ENCODE measurements at places on chromosomes 2 and 18.

DNA sequence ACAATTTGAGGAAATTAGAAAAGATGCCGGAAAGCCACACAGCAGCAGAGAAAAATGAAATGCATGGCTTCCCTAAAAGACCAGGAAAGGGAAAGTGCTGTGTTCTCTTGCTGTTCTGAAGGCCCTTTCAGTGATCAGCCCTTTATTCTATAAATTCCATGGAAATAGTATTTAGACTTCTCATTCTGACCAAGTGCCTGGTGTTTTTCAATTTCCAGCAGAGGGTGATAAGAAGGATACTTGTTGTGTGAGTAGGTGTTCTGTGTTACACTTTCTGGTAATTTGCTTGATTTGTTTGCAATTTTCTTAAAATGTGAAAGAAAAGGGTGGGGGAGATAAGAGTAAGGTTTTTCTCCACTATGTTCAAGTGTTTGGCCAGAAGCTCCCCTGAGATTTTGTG, 504.5 kb downstream of the IRS1 start:
- DNase-seq = no peak

GRCh38 chr2:177733322-177733855, 339.2 kb downstream of the PDE11A start:
- DNase-seq = no peak

GRCh38 chr18:60413944-60414547, 41.5 kb upstream of the MC4R start:
- no peak for DNase-seq

GRCh38 chr2:54894467-54894866, 155.8 kb downstream of the RTN4 start:
- no peak for DNase-seq

- DNase-seq = no peak
Observed at GRCh38 chr2:145919477-145919876, 1399.6 kb upstream of the ZEB2 start.

- no peak for DNase-seq
Observed at GRCh38 chr18:76430636-76431035, 64.4 kb downstream of the ZNF516 start.

GRCh38 chr18:4888251-4889040, 308.6 kb downstream of the AKAIN1 start:
- DNase-seq = no peak

GRCh38 chr2:76169276-76170008, 458.7 kb upstream of the GCFC2 start:
- no peak for DNase-seq

DNA sequence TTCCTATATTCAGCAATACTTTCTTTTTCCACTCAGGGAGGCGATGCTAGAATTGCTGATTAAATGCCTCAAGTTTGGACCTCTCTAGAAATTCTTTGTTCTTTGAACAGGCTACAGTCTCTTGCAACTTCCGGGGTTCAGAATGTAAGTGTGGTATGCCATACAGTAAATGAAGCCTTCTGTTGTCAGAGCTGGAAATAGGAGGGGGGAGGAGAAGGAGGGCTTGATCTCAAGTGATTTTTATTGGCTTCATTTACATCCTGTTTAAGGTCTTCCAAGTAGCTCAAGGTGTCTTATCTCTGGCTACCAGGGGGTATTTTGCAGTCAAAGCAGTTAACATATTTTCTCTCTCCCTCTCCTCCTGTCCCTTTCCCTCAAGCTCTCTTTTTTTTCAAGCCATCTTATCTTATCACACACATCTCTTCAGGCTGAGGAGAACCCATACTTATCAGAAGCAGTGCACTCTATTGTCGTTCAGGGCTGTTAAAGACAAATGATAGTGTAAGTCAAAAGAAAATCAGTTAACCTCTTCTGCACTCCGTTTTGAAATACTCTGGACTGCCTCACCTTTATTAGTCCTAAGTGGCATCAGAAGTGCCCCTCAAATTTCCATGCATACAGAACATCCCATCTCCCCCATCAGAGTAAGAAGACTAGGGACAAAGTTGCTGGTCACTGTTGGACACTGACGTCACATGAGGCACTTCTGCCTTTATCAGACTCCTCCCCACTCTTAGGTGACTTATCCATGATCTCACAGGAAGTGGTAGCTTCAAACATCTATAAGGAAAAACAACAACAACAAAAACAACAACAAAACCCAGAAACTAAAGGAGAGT, 112.2 kb downstream of the ZNF521 start:
- no peak for DNase-seq

DNA sequence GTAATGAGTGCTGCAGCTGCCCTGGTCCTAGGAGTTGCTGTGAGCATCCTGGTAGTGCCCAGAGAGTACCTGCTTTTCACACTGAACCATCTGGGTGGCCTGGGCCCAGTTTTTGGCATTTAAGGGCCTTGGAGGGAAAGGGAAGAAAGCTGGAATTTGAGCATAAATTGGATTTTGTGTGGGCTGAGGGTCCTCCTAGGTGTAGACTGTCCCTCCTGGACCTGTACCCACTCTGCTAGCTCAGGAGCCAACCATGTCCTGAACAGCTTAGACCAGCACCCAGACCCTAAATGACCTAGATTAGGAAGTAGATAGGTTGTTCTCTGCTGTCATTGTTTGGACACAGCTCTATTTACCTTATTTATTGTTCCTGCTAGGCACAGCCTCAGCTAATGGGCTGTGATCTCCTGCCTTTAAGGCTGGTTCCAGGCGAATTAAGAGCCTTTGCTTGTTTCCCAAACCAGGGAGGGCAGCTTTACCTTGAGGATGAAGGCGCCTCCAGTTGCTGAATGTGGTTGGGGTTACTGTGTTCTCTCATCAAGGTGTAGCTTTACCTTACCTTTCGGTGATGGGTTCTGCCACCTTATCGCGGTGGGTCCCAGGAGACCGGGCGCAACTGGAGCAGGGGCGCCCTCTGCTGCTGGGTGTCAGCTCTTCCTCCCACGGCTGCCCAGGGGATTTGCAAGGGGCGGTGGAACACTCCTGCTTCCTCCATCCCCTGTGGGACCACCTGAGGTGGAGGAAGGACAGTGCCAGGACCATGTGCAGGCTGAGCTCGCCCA, 34.4 kb downstream of the ITGA6 start:
- DNase-seq = peak; percentile 78

- DNase-seq = no peak
Observed at GRCh38 chr18:43001821-43002220, 113.7 kb downstream of the RIT2 start.

DNA sequence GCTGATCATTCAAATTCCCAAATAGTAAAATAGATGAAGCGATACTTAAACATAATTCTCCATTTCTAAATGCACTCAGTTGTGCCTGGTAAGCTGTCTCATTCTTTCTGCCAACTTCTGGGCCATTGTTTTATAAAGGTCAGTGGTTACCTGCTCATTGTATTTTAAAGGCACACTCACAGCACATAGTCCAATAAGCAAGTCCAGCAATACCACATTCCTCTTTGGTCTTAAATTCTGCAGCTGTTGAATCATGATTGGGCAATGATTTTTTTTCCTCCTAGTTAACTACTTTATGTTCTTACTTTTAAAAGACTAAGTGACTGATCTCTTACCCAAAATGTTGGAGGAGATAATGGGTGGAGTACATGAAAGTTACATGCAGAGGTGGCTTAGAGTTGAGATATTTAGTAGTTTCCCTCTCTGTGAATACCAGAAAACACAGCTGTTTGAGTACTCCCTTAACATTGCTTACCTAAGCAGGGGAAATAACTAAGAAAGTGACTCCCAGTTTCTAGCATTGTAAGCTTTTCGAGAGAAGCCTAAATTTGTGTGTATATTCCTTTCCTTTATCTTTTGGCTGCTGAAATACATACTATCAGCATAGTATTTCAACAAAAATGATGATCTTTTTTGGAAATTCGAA, 220.7 kb downstream of the CAMKMT start:
- no peak for DNase-seq

DNA sequence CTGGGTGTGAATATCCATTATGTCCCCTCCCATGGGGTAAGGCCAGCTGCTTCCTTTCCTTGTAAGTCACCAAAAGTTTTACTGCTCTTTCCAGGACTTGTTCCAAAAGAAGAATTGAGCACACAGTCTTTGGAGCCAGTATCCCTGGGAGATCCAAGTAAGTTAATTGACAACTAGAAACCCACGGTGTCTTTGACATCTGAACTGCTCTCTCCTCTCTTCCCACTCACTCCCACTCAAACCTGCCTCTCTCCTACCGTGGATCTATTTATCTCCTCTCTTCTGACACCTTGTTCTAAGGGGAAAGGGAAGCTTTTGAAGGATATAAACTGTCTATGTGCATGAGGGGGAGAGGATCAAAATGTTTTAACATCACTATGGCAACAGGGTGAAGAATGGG, 86.7 kb downstream of the VIT start:
- DNase-seq = no peak

DNA sequence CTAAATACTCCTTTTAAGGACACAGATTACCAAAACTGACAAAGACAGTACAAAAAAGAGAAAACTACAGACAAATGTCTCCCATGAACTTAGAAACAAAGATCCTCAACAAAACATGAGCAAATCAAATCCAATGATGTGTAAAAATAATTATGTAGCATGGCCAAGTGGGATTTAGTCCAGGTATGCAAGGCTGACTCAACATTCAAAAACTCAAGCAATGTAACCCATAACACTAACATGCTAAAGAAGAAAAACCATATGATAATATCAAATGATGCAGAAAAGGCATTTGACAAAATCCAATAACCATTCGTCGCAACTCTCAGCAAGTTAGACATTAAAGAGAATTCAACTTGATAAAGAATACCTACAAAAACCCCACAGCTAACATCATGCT, 239.0 kb upstream of the KLHL29 start:
- no peak for DNase-seq

- DNase-seq = no peak
Observed at GRCh38 chr2:166458674-166459073, 35.4 kb downstream of the SCN7A start.

GRCh38 chr2:111666160-111666559, 217.8 kb downstream of the ANAPC1 start:
- no peak for DNase-seq

GRCh38 chr2:151437630-151438029, 27.9 kb downstream of the RIF1 start:
- DNase-seq = peak; percentile 57

DNA sequence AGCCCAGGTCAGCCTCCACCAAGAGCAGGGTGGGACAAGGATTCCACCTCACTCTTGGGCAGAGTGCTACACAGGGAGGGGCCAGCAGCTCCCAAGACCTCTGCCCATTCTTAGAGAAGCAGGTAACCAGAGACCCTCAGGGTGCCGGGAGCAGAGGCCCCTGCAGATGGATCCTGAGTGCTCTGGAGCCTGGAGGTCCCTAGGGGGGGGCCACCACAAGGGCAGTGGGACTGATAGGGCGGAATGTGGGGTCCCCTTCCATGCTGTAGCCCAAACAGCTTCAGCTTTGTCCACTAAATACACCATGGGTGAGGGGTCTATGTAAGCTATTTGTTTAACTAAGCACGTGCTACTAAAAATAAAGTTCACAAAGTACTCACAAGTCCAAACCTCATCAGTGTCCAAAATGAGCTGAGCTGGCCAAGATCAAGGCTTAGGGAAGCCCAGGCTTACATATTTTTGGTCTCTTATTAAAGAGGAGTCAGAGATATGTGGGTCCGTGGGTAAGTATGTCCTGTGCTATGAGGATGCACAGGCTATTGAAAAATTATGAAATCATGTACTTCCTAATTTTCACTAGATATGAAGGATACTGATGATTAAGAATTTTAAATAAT, 21.5 kb upstream of the GPC1 start:
- no peak for DNase-seq

- no peak for DNase-seq
Observed at GRCh38 chr2:39431592-39432316, 5.3 kb downstream of the MAP4K3 start.

- no peak for DNase-seq
Observed at GRCh38 chr2:33488178-33488690, 11.8 kb downstream of the RASGRP3 start.

- no peak for DNase-seq
Observed at GRCh38 chr2:239464166-239465016, 63.6 kb upstream of the HDAC4 start.

DNA sequence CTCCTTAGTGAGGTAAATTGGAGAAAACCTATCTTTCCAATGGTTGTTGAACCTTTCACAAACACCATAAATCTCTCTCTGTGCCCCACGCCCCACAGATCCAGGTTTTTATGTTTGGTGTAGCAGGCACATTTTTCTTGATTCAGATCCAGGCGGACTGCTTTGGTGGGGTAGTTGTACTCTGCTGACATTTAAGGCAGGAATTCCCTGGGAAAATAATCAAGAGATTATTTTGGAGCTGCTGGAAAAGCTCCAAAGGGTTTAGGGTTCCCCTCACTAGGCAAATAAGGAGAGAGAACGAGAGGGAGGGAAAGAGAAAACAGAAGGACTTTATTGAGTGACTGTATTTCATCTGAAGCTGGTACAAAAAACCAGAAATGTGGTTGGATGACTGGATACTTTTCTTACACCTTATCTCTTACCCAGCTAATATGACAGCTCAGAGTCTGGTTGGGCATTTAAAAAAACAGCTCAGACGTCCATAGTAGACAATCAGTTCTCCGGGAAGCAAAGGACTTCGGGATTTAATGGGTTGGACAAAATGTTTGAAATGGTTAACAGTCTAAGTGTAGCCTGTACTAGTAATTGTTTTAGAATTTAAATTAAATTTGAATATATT, 3.6 kb upstream of the AQP4 start:
- no peak for DNase-seq

GRCh38 chr18:79642626-79643025, 37.0 kb upstream of the CTDP1 start:
- no peak for DNase-seq

DNA sequence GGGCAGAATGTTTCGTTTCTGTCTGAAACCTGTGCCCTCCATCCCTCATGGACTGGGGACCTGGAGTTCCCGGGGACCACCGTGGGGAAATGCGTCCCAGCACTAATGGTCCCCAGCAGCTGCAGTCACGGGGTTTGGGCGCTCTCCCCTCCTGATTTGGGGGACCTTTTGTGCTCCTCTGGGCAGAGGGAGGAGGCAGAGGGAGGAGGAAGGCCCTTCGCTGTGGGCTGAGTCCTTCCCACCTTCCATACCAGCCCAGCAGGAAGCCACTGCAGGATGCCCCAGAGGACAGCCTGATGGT, 3.2 kb downstream of the GPR35 start:
- DNase-seq = no peak

DNA sequence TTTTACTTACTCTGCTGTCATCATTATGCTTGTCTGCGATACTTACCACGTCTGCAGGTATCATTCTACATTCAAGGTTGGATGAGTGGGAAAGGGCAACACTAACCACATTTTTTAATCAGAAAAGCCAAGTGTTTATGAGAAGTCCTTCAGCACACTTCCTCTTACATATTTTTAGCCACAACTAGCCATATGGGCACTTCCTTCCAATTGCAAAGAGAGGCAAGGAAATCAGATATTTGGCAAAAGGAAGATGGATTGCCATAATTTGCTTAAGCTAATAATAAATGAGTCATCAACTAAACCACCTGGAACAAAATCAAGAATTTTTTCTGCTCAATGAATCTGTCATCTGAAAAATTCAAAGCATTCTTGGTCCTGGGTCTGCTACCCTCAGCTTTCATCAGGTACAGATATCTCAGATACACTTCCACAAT, 16.7 kb upstream of the MRO start:
- no peak for DNase-seq
